Stimulated activated CD4-positive, alpha-beta T cell treated with anti-CD3 and anti-CD28 coated beads, Interleukin-12 subunit alpha, Interleukin-12 subunit beta, amount 100 ng/mL, for 24 hours (primary cell): ENCODE measurements at places on chromosomes 6 and 20.
A peak's percentile ranks its signal among the peaks of the same experiment; 100 is the strongest.

GRCh38 chr6:148423133-148423532 lies 80.5 kb downstream of the SASH1 start:
- DNase-seq = no peak

DNA sequence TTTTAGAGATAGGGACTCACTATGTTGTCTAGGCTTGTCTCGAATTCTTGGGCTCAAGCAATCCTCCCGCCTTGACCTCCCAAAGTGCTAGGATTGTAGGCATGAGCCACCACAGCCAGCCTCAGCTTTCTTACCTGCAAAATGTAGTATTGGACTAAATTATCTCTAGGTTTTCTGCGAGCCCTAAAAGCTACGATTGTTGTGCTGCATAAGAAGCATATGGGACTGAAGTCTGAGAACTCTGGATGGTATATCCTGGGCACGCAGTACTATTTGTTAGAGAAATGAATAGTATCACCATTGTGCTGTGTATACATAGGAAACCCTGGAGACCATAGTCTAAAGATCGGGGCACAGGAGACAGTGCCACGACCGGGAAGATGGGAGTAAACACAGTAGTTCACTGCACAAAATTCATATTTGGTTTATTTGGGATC lies 60.1 kb downstream of the RPRD1B start:
- DNase-seq = no peak

- DNase-seq = no peak
Observed at GRCh38 chr6:33892581-33893346, 89.0 kb upstream of the MLN start.

DNA sequence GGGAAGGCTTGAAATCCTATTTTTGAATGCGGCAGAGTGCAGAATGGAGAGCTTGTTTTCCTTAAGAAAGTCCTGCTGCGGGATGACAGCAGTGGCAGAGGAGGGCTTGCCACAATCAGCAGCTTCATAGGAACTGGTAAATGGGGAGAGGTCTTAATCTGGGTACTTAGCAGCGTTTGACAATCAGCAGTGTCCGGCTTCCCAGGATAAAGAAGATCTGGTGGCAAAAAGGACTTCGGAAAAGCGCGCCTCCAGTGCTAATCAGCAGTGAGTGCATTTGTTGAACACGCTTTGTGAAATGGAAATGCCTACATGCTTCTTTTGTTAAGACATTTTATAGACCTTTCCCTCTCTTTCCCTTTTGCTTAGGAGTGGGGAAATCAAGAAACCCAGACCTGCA lies 735.7 kb downstream of the QKI start:
- DNase-seq = no peak

- no peak for DNase-seq
Observed at GRCh38 chr6:161429921-161430490, 156.1 kb upstream of the AGPAT4 start.

DNA sequence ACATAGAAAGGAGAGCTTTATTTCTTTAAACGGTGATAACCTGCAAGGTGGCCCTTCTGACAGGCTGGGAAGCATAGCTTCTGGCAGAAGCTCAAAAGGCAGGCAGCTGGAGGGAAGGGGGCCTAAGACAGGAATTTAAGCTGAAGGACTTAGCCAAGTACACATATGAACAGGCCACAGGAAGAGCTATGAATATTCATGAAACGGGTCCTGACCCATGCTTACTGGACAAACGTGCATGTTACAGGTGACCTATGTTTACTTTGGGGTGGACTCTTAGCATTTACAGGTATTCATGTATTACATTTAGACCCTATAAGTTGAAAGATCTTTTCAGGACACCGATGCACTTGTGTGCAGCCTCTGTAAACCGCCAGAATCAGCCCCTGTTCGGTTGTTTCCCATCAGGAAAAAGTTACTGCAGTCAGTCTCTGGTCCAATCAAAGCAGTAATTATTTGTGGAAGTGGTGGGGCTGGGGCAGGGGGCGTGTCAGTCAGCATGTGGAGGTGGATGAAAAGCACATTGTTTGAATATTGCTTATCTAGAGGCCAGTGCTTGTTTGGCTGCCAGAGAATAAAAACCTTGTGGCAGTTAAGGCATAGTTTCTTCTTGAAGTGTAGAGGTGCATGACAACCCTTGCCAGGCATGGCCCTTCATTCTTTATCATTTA lies 2.9 kb upstream of the GZF1 start:
- no peak for DNase-seq

DNA sequence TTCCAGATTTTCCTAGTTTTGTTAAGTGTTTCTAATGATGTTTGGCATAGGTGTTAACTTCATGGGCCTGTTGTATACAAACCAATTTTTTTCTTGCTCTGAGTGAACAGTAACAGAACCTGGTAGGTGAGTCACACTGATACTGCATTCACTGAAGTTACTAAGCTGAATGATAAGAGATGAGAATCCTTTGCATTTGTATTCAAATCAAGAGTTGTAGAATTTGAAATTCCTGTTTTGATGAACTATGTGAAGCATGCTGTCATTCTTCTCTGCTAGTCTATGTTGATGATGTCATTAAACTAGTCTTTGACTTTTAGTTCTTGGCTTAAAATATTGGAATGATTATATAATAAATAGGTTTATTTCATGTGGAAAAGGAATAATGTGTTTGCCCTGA lies 37.9 kb downstream of the PTPRA start:
- no peak for DNase-seq

DNA sequence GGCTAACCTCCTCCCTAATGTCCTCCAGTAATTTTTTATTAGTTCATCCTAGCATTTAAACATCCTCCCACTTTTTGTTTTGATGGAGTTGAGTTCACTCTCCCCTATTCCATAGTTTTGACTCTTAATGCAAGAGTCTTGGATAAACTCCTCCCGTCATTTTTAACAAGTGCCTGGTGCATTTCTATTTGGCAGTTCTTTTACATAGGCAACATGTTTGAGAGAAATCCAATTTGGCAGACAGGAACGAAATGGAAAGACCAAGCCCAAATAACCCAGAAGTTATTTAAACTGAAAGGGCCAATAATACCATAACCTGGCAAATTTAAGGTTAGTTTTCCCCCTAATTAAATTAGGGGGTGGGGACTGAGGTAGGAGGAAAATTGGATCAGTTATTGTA lies 291.5 kb upstream of the MANEA start:
- DNase-seq = no peak

DNA sequence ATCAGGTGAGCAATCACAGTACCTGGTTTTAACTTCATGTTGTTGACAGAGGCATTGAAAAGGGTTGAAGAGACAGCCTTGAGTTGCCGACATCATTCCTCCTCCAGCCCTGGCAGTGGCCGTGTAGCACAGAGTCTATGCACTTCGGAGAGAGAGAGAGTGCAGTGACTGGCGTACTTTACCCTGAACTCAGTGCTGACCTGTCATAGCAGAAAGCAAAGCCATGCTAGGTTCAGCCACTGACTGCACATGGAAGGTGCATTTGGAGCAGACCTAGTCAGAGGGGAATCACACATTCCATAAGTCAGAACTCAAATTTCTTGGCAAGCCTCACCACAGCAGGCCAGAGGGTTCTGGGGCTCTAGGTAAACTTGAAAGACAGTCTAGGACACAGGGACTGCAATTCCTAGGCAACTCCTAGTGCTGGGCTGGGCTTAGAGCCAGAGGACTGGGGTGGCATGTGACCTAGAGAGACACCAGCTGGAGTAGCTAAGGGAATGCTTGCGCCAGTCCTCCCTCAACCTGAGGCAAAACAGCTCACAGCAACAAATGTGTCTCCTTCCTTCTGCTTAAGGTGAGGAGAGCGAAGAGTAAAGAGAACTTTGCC lies 69.1 kb downstream of the ELOVL4 start:
- DNase-seq = no peak

DNA sequence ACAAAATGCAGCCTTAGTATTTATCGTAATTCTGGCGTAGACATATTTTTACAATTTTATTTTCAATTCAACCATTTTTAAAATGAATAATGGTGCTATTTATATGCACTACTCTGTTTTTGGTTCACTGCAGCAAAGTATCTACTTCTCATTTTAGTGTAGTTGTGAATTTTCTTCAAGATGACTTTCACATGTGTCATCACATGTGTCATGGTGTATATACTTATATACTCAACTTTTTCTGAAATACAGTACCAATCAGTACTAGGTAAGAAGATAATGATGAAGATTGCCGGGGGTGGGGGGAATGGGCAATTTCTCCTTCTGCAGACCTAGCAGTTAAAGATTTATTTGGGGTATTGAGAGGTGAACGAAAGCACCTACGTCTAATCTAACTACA lies 634.5 kb downstream of the PHF3 start:
- DNase-seq = no peak

GRCh38 chr6:161536224-161536630 lies 262.4 kb upstream of the AGPAT4 start:
- no peak for DNase-seq

- no peak for DNase-seq
Observed at GRCh38 chr20:43938932-43939761, 24.5 kb downstream of the TOX2 start.

DNA sequence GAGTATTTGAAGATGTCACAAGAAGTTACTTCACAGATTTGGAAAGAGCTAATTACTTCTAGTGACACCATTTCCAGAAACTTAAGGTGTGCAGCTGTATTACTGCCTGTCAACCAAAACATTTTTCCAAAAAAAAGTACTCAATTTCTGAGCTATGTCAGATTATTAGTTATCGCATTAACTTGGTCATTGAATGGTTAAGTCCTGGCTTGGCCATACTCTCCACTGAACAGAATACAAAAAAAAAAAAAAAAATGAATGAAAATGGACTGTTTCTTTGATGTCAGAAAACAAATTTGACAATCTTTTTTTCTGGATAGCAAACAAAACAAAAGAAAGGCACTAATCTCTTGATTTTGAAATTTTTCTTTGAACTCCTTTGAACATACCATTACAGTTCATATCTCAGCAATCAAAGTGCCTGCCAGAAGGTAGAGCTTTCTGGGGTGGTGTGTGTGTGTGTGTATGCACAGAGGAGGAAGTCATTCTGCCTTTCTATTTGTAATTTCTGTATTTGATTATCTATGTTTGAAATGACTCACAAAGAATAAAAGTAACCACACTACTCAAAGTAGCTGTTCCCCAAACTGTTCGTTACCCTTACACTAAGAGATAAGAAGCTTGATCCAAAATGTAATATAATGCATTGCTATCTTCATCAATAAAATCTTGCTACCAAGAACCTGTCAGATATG lies 210.8 kb upstream of the FUT9 start:
- no peak for DNase-seq

DNA sequence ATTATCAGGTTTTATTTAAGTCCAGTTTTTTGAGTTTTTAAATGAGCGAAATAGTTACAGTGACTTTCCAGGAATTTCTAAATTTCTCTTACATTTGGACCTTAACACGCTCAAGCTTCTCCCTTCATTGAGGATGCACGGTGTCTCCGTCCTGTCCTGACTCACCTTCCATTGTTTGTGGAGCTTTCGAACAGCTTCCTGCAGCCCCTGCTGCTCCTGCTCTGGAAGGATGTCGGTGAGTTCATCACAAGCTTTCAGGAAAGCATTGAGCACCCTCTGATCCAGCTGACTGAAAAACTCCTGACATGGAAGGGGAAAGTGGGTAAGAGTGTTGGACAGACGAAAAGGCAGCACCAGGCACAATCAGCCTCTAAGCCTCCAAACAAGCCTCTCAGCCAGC lies 183.7 kb downstream of the SYNE1 start:
- no peak for DNase-seq

- DNase-seq = no peak
Observed at GRCh38 chr20:62079166-62079565, 13.5 kb upstream of the TAF4 start.

DNA sequence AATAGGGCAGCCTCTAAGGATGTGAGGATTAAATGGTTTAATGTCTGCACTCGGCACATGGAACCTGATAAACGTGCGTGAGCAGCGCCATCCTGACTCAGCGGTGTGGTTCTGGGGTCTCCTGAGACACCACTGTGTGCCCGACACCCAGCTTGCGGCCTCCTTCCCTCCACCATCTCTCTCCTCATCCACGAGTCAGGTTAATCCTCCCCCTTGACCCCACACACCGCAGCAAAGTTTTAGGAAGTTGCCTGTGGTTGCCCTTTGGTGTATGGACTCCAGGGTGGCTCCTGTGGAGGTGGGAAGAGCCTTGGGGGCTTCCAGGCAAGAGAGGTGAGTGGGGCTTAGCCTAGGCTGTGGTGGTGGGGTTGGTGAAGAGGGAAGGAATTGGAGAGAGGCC lies 68.2 kb downstream of the PHACTR3 start:
- DNase-seq = no peak

DNA sequence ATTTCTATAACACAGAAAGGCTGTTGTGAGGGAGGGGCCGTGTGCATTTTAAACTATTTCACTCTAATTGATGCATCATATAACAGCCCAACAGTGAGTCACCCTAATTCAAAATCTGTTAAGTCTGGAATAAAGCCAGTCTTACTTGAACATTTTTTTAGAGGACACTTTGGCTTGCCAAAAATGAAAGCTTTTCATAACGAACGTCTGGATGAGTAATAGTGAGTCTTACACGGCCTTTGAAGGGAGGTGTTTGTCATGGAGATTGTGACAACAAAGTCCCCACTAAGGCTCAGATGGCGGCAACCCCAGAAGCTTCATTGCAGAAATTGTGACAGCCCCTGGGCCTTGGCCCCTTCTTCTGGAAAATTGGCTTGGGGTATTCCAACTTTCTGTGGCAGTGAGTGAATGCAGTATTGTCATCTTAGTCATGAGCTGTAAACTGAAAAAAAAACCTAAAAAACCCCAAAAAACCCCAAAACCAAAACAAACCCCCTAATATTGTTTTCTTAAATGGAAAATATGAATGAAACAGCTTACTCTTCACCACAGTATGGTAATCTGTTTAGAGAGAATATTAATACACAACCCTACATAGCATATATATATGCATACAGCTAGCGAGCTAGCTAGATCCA lies 92.6 kb upstream of the CLDN20 start:
- DNase-seq = peak; percentile 81

GRCh38 chr6:3159805-3160781 lies 2.7 kb upstream of the TUBB2A start:
- DNase-seq = no peak

- DNase-seq = no peak
Observed at GRCh38 chr20:23998844-23999243, 10.3 kb upstream of the GGTLC1 start.

DNA sequence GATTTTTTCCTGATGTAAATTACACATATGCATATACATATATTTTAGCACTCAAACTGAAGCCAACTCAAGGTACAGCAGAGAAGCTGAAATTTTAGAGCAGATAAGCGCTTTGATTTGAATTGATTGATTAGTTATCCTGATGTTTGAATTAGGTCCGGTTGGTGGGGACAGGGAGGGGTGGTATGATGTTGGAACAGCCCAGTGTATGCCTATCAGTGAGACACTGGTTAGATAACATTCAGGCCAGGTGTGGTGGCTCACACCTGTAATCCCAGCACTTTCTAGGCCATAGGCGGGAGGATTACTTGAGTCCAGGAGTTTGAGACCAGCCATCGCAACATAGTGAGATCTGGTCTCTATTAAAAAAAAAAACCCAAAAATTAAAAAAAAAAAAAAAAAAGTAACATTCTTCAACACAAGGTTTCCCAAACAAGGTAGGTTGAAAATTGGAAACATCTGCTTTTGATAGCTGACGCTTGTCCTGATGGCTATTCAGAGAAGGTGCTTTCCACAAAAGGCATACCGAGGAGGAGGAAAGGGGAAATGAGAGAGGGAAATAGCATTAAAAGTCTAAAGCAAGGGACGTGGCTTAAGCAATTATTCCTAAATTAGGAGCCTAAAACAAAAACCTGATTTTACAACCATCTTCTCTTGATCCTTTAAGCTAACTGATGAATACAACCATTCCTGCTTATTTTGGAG lies 288.4 kb upstream of the JARID2 start:
- no peak for DNase-seq
